ENCODE measurements at places on chromosomes 6 and 20.

DNA sequence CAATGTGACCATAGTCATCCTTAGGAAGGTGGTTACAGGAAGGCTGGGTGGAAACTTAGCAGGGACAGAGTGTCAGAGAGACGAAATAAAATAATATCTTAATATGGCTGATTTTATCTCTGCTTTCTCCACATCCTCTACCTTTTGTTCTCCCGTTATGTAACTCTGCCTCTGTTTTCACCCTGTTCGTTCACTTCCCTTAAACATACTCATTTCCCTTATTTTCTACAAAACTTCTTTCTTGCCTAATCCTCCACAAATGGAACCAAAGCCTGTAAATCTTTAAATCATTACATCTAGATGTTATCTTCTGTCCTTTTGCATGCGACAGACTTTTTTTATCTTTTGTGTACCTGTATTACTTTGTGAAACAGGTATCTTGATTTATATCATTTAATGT lies 23.3 kb upstream of the CRIP3 start:
- DNase-seq: no peak

GRCh38 chr6:7137335-7138045 lies 29.7 kb downstream of the RREB1 start:
- DNase-seq: no peak

DNA sequence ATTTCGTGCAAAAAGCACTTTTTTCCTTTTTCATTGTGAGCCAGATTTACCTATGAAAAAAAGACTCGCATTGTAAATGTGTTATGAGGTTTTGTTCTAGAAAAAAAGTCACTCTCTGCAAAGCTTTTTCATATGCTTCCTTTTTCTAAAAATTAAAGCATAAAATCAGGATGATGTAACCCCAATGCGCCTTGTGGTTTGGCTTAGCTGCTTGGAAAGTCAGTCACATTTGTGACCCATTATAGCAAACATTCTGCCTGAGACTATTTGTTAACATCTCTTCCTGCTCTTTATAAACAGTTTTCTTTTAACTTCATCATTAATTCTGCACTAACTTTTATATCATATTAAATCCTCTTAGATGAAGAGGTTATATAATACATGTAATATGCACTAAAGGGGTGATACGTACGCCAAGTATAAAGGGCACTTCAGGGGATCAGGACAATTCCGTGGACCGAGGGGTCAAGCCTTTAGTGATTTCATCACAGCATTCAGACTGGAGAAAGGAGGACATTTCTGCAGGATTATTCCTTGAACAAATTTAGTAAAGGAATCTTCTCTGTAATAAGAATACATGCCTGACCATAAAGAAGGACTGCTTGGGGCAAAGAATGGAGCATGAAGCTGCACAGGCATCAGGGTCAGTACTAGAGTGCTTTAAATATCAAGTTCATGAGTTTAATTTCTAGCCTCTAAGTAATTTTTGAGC lies 48.1 kb upstream of the SMLR1 start:
- DNase-seq: peak; percentile 10

DNA sequence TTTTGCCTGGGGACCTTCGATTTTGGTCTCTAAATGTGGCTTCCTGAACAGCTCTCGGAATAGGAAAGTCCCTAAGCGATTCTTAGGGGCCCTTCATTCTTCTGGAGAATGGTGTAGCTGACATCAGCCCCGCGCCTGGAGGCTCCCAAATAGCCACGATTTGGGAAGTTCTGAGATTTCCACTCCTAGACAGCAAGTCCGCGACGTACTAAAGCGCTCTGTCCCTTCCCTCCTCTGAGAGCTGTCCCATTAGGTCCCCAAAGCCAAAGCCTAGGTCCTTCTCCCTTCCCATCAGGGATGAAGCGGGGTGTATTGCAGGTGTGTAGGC lies 756 bp downstream of the MOXD1 start:
- DNase-seq: no peak

DNA sequence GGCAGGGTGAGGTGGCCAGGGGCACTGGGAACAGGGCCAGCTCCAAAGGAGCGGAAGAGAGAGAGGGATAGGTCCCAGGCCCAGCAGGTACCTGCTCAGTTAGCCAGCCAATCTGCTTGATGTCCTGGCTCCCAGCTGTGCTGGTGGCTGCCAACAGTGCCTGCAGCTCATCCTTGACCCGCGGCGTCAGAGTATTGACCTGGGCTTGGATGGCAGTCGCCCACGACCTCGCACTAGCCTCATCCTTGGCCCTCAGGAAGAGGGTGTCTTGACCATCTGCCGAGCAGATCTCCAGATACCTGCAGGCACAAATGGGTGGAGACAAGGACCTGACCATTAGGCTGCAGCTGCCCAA lies 11.1 kb upstream of the CDK5RAP1 start:
- DNase-seq: no peak

DNA sequence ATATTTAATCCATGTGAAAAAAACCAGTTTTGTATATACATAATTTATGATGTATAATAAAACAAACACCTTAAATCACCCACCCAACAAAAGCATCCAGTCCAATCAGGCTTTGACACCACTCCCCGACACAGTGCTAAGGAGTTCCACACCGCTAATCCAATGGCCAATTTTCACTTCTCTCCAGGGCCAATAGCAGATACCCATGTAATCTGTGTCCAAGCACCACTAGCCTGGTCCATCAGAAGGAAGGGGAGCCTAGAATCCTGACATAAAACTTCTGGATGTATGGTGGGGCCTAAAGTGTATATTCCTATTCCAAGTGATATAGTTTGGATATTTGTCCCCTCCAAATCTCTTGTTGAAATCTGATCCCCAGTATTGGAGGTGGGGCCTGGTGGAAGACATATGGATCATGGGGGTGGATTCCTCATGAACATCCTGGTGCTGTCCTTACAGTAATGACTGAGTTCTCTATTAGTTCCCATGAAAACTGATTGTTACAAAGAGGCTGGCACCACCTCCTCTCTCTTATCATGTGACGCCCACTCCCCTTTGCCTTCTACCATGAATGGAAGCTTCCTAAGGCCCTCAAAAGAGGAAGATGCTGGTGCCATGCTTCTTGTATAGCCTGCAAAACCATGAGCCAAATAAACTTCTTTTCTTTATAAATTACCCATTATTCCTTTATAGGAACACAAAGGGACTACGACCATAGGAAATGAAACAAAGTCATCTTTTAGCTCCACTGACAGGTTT lies 20.8 kb downstream of the RALGAPA2 start:
- DNase-seq: no peak

DNA sequence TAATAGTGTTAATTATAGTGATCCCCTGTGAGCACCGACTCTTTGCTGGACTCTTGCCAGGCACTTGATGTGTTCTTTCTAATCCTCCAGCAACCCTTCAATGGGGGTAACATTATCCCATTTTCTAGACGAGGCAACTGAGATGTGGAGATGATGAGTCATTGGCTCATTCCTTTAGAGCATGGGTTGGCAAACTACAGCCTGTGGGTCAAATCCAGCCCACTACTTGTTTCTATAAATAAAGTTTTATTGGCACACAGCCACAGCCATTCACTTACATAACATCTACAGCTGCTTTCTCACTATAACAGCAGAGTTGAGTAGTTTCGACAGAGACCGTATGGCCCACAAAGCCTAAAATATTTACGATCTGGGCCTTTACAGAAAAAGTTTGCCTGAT lies 249.5 kb upstream of the KCNG1 start:
- no peak for DNase-seq

DNA sequence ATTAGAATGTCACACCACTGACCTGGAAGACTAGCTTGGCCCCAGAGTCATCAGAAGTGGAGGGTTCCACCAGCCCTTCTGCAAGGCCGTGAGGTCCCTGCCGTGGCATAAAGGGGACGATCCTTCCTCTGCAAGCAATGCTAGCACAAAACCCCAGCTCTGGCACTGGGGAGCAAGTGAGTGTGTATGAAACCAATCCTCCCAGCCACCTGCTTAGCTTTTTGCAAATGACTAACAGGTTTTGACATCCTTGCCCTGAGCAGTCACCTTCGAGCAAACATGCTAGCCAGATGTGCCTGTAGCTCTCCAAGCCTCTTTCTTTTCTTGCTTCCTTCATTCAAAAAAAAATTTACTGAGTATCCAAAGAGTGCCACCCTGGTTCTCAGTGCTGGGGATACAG lies 8.6 kb downstream of the SULF2 start:
- DNase-seq: no peak

All from PC-3 (cell line).